GM12878 (cell line): ENCODE measurements at places on chromosomes 3 and 15. TPM values are rescaled to one million over a fixed set of nuclear protein-coding genes. Genes with fewer than 3 reads are reported as not detected.

Gene ARPP19
- total RNA-seq = 161 and 167 TPM in 2 replicates

Gene P2RY14
- not detected in 2 replicates for total RNA-seq

Gene REC114
- not detected in 2 replicates for total RNA-seq

Gene TTC21A
- total RNA-seq = 2.6 and 2.7 TPM in 2 replicates

Gene FBN1
- total RNA-seq = 12.6 and 15.3 TPM in 2 replicates

Gene CHST13
- total RNA-seq = not detected in 2 replicates

Gene SRGAP3
- total RNA-seq = 1.1 and 1.4 TPM in 2 replicates
